ENCODE measurements at places on chromosomes 2 and 18. TPM values are rescaled to one million over a fixed set of nuclear protein-coding genes. Genes with fewer than 3 reads are reported as not detected.

GRCh38 chr18:65215865-65216466, 534.8 kb upstream of the CDH7 start:
- no peak for DNase-seq
- H3K4me3 ChIP-seq = no peak overlapping the region
- H3K27me3 ChIP-seq = no peaks in the 10 kb centered on the region
- H3K36me3 ChIP-seq = no peaks in the 10 kb centered on the region
- H3K27ac ChIP-seq = no peak overlapping the region

- DNase-seq = no peak
- no peaks in the 10 kb centered on the region for H3K27me3 ChIP-seq
- H3K4me3 ChIP-seq = no peak overlapping the region
- no peaks in the 10 kb centered on the region for H3K36me3 ChIP-seq
These were observed 57.6 kb upstream of the NOSTRIN start for GRCh38 chr2:168744844-168745243.

DNA sequence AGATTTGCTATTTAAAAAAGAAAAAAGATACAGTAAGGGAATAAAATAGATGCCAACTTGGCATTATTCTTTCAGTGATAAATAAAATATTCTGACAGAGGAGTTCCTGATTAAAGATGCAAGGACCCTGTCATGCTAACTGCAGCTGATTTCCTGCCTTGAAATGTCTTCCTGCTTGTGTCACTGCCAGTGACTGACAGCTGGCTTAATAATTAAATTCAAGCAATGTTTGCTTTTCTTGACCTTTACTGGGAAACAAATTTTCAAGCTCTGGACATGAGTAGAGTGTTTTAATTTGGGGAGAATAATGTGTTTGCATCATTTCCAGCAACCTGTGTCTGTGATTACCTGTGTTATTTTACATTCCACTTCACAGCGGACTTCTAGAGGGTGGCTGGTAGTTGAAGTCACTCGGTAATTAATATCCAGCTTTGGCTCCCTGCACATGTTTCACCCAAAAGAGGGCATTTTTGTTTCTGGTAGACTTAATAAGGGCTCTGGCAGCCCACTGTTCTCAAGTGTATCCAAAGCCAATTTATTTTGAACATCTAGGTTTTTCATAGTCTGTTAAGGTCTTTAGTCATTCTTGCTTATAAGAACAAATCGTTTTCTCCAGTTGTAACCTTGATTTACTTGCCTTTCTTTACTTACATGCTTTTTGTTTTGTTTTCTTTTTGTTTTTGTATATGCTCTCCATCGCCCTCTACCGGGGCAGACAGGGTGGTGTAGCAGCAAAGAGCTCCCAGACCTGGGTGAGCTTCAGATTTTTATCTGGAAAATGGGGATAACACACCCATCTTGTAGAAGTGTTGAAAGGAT, 48.5 kb upstream of the PROKR1 start:
- no peaks in the 10 kb centered on the region for H3K4me1 ChIP-seq
- H3K36me3 ChIP-seq = no peaks in the 10 kb centered on the region
- no peak overlapping the region for H3K27ac ChIP-seq
- no peak for DNase-seq
- no peak overlapping the region for H3K4me3 ChIP-seq

DNA sequence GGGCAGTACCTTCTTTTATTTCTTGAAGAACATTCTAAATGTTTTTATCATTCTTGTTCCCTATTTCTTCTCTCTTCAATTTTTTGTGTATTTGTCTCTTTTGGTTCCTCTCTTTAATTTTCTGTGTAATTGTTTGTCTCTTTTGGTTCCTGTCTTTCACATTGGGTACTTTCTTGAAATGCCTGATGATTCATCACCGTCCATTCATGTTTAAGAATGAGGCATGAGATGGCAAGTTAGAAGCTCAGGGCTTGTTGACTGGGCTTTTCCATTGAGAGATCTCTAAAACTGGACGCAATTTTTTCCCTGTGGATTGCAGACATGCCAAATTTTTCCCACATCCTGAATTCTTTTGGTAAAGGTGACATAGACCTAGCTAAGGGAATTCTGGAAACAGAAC, 33.7 kb upstream of the IL1R2 start:
- H3K36me3 ChIP-seq = no peaks in the 10 kb centered on the region
- peaks cover 12% of the 10 kb centered on the region for H3K4me1 ChIP-seq
- no peak overlapping the region for H3K4me3 ChIP-seq

DNA sequence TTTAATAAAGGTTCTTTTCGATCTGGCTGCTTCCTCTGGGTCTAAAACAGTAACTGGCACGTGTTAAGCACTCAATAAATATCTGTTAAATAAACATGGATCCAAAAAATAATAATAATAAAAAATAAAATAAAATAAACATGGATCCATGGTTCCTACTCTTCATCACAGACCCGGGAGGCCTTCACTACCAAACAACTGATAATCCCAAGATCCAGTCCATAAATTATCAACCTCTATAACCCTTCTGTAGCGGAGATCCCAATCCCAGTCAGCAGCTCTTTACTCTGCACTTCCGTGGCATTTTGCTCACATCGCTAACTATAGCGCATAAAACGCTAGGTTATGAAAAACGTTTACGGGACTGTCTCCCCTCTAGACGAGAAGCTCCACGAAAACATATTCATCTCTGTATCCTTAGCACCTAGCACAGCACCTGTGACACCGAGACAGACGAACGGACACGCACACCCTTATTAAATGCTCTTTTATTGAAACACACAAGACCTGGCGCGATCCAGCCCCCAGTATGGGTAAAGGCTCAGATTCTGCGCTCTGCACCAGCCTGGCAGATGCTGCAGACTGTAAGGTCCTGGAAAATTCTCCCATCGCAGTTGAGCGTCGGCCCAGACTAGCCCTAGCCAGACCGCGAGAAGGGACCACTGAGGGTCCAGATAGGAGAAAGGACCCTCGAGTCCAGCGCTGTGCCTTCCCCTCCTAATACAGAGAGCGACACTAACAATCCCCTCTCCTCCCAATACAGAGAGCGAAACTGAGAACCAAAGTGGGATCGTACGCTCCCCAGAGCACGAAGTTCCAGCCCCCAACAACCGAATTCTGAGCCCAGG, 770 bp downstream of the NBAS start:
- H3K36me3 ChIP-seq = peaks cover 3% of the 10 kb centered on the region
- peaks cover 2% of the 10 kb centered on the region for H3K4me1 ChIP-seq
- peak overlapping the region; percentile 87 for H3K4me3 ChIP-seq

DNA sequence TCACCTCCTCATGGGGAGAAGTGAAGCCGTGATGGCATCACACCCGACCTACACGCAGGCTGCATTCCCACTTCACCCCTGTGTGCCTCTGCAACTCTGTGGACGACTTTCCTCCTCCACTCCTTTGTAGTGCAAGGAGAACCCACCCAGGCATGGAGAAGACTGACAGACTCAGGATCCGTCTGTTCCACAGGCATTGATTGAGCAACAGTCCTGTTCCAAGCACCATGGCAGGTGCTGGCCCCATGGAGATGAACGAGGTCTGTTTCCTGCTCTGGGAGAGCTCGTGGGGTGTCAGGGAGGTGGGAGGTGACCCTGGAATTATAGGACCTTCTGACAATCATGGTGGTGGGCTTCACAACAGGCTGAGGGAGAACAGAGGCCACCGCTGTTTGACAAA, 284.7 kb upstream of the HDAC4 start:
- no peaks in the 10 kb centered on the region for H3K27me3 ChIP-seq
- H3K4me3 ChIP-seq = no peak overlapping the region
- DNase-seq = no peak
- no peaks in the 10 kb centered on the region for H3K36me3 ChIP-seq
- no peak overlapping the region for H3K27ac ChIP-seq

DNA sequence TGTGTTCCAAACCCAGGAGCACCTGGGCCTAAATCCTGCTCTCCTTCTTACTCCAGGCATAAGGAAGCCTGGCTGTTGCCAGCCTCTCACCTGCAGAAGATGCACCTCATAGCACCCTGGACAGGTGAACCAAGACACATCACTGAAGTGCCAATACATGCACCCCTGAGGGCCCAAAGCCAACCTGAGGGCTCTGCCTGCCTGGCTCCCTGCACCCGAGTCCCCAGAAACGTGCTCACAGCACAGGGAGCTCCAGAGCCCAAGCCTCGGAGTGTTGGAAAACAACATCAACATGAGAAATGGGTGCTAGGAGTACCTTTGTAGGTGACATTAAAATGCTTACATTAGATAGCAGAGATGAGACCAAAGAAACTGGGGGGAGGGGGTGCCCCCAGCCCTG, 96.3 kb upstream of the RAB6C start:
- H3K36me3 ChIP-seq = no peaks in the 10 kb centered on the region
- no peaks in the 10 kb centered on the region for H3K27me3 ChIP-seq
- no peak overlapping the region for H3K4me3 ChIP-seq
- peaks cover 14% of the 10 kb centered on the region for H3K4me1 ChIP-seq
- no peak overlapping the region for H3K27ac ChIP-seq

DNA sequence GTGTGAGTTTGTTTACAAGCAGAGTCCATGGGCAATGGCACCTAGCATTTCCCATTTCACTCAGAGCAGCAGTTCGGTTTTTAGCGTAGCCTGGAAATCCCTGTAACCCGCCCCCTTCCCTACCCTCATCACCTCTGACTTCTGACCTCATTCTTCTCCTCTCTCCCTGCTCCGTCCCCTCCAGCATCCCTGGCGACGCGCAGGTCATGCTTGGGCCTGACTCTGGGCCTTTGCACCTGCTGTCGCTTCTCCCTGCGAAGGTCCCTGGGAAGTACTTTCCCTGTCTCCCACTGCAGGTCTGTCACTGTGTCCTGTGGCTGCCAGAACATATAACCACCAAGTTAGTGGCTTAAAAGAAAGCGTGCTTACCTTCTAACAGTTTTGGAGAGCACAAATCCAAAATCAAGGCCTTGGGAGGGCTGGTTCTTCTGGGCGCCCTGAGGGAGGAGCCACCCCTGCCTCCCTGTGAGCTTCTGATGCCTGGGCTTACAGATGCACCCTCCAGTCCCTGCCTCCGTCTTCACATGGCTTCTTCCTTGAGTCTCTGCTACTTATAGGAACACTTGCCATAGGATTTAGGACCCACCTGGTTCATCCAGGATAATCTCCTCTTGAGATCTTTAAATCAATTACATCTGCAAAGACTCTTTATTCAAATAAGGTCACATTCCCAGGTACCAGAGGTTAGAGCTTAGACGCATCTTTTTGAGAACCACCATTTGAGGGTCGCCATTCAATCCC, 8.1 kb upstream of the RAB17 start:
- H3K4me1 ChIP-seq = peaks cover 15% of the 10 kb centered on the region
- H3K27me3 ChIP-seq = no peaks in the 10 kb centered on the region
- DNase-seq = no peak
- no peak overlapping the region for H3K4me3 ChIP-seq

- H3K27me3 ChIP-seq = no peaks in the 10 kb centered on the region
- H3K36me3 ChIP-seq = peaks cover 4% of the 10 kb centered on the region
- DNase-seq = no peak
- H3K27ac ChIP-seq = no peak overlapping the region
These were observed 4.7 kb upstream of the LYG2 start for GRCh38 chr2:99260184-99260583.

DSG1 gene
- total RNA-seq = 1.5 TPM

CYP27A1 gene
- total RNA-seq = 49.0 TPM

Data from spinal cord (tissue), 10 donors.